ENCODE measurements at places on chromosomes 7 and 10.

DNA sequence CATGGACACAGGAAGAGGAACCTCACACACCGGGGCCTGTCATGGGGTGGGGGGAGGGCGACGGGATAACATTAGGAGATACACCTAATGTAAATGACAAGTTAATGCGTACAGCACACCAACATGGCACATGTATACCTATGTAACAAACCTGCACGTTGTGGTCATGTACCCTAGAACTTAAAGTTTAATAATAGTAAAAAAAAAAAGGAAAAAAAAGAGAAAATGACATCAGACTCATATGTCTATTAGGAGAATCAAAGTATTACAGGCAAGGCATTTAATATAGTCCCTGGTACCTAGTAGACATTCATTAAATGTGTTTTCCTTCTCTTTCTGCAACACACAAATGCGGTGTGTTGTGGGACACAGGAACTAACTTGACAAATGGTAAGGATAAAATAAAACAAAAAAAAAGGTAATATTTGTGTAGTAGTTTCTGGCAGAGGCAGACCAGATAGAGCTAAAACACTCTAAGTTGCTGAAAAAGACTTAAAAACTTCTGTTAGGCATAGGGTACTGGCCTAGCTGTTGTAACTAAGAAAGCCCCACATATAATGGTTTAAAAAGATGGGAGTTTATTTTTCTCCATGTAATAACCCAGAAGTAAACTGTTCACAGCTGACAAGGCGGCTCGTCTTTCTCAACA, 68.8 kb downstream of the NAMPT start:
- DNase-seq = no peak
- H3K36me3 ChIP-seq = no peaks in the 10 kb centered on the region
- H3K27me3 ChIP-seq = peaks cover 49% of the 10 kb centered on the region
- H3K4me1 ChIP-seq = no peaks in the 10 kb centered on the region
- no peak overlapping the region for H3K27ac ChIP-seq
- H3K4me3 ChIP-seq = no peak overlapping the region

GRCh38 chr7:28711114-28711513, 247.0 kb downstream of the TRIL start:
- no peaks in the 10 kb centered on the region for H3K36me3 ChIP-seq
- H3K27ac ChIP-seq = no peak overlapping the region
- DNase-seq = no peak
- H3K27me3 ChIP-seq = peaks cover 15% of the 10 kb centered on the region
- no peaks in the 10 kb centered on the region for H3K4me1 ChIP-seq
- no peak overlapping the region for H3K4me3 ChIP-seq

DNA sequence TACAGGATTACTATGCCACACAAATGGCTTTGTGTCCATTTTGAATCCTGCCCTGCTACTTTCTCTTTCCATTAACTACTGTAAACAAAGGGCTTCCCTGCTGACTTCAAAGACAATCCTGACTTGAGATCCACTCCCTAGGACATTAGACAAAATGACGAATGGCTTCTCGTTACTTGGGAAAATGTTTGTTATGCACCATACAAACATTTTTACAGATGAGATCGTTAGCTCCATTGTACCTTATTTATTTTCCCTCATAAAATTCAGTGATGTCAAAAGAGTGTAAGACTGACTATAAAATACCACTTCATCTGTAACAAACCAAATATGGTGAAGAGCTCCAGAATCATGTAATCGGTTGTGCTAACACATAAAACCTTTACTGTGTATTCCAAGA, 121.8 kb downstream of the CD36 start:
- no peaks in the 10 kb centered on the region for H3K4me1 ChIP-seq
- H3K27ac ChIP-seq = no peak overlapping the region
- no peaks in the 10 kb centered on the region for H3K27me3 ChIP-seq

DNA sequence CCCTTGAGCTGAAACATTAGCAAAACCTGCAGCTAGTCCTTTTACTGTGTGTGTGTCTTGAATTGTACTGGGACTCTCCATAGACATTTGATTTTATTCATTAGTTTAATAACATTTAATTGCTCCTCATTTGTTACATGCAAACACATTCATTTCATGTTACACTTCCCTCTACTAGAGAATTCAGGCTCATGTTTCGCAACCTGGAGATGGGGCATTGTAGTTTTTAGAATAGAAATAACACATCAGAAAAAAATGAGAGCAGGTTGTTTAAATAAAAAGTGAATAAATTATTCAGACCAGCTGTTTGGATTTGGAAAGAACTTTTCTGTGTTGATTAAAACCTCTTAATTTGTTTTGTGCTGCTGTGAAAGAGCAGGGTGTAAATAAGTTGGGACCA, 243.9 kb downstream of the ETV1 start:
- no peaks in the 10 kb centered on the region for H3K4me1 ChIP-seq
- H3K27me3 ChIP-seq = no peaks in the 10 kb centered on the region
- H3K4me3 ChIP-seq = no peak overlapping the region
- no peak overlapping the region for H3K27ac ChIP-seq
- DNase-seq = no peak

- no peak overlapping the region for H3K4me3 ChIP-seq
- H3K4me1 ChIP-seq = no peaks in the 10 kb centered on the region
- no peak for DNase-seq
- H3K27me3 ChIP-seq = peaks cover 4% of the 10 kb centered on the region
These were observed 22.0 kb upstream of the CTTNBP2 start for GRCh38 chr7:117895276-117895675.

- no peak overlapping the region for H3K27ac ChIP-seq
- DNase-seq = no peak
- no peaks in the 10 kb centered on the region for H3K36me3 ChIP-seq
- H3K27me3 ChIP-seq = no peaks in the 10 kb centered on the region
These were observed 201.4 kb upstream of the NPVF start for GRCh38 chr7:25429731-25430130.

- no peak for DNase-seq
- H3K36me3 ChIP-seq = no peaks in the 10 kb centered on the region
- no peaks in the 10 kb centered on the region for H3K4me1 ChIP-seq
- peaks cover 7% of the 10 kb centered on the region for H3K27me3 ChIP-seq
- no peak overlapping the region for H3K27ac ChIP-seq
These were observed 209.8 kb downstream of the TRIL start for GRCh38 chr7:28748346-28748745.

- H3K4me1 ChIP-seq = no peaks in the 10 kb centered on the region
- no peak for DNase-seq
- H3K4me3 ChIP-seq = no peak overlapping the region
- no peaks in the 10 kb centered on the region for H3K36me3 ChIP-seq
These were observed 82.0 kb upstream of the PDZD8 start for GRCh38 chr10:117457071-117457810.

GRCh38 chr7:91069146-91069545, 195.1 kb upstream of the FZD1 start:
- no peak overlapping the region for H3K4me3 ChIP-seq
- H3K27me3 ChIP-seq = no peaks in the 10 kb centered on the region
- DNase-seq = no peak
- H3K27ac ChIP-seq = no peak overlapping the region
- H3K4me1 ChIP-seq = no peaks in the 10 kb centered on the region

DNA sequence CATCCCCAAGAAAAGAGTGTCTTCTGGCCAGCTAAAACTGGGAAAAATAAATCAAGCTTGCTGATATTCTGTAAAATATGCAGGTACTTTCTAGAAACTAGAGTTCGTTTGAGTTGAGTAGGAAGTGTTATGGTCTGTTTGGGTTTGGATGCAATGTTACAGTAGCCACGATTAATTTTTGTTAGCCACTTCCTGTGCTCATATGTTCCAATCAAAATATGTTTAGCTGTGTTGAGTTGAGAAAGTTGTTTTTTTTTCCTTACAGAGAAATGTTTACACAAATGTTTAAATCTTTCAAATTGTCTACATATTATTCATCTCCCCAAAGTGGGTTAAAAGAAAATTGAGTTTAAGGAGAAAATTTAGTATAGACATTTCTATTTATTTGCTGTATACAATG, 11.3 kb upstream of the LAMB1 start:
- H3K27me3 ChIP-seq = peaks cover 30% of the 10 kb centered on the region
- DNase-seq = no peak
- no peaks in the 10 kb centered on the region for H3K36me3 ChIP-seq
- H3K4me3 ChIP-seq = no peak overlapping the region
- peaks cover 7% of the 10 kb centered on the region for H3K4me1 ChIP-seq

GRCh38 chr10:120823266-120823665, 27.9 kb upstream of the WDR11 start:
- DNase-seq = no peak
- H3K4me1 ChIP-seq = no peaks in the 10 kb centered on the region
- no peaks in the 10 kb centered on the region for H3K36me3 ChIP-seq
- H3K27me3 ChIP-seq = peaks cover 18% of the 10 kb centered on the region
- H3K27ac ChIP-seq = no peak overlapping the region

DNA sequence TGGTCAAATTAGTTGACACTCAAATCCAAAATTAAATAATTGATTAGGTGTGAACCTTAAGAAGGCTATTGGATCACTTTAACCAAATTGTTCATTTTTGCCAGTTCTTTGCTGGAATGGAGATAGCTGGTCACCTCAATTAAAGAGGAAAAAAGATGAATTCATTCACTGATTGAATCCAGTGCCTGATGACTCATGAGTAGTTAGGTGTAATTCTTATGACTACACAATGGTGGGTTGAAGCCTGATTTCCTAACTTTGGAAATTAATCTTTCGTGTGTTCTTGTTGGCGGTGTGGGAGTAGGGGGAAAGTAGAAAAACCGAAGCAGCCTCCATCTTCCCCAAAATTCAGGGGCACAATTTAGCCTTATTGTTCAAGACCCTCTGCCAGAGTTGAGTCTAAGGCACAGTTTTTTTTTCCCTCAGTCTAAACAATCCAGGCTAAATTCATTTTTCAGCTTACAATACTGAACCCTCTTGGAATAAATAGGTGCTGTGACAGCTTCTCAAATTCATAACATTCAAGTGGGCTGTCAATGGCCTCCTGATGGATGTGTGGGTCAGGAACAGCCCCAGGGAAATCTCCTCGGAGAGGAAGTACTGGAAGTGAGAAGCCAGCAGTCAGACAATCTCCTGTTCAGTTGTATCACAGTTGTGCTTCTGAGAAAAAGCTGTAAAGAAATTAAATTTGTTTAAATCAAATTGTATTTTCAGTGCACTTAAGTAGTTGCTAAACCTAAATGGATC, 356.6 kb downstream of the BBS9 start:
- no peak overlapping the region for H3K4me3 ChIP-seq
- no peaks in the 10 kb centered on the region for H3K36me3 ChIP-seq
- no peak for DNase-seq
- no peaks in the 10 kb centered on the region for H3K27me3 ChIP-seq

DNA sequence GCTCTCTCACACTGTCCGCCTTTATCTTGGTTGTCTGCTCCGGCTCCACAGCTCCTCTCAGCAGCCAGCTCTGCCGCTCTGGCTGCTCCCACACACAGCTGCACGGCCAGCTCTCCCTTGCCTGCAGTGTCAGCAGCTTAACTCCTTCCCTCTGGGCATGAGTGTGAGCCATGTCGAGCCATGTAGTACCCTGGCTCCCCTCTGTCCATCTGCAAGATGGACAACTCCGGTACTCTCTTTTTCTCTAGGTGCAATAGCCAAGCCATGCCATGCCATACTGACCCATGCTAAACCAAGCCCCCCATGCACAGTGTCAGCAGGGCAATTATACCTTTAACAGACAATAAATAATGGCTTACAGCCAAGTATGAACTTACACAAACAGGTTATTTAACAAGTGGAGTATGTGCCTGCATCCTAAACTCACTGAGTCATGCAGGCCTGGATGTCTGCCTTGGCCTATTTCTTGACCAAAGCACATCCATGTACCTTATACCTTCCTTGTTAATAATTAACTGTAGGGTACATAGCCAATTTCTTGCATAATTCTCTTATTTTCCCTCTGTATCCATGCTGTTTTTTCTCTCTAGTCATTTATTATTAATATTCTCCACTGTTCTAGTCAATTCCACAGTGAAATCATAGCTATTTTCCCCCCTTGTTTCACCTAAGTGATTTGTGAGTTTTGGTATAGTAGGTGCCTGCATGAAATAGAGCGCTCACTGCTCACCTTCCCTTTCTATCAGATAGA, 170.9 kb downstream of the CDK14 start:
- no peak overlapping the region for H3K27ac ChIP-seq
- H3K36me3 ChIP-seq = no peaks in the 10 kb centered on the region
- no peaks in the 10 kb centered on the region for H3K4me1 ChIP-seq
- DNase-seq = no peak

DNA sequence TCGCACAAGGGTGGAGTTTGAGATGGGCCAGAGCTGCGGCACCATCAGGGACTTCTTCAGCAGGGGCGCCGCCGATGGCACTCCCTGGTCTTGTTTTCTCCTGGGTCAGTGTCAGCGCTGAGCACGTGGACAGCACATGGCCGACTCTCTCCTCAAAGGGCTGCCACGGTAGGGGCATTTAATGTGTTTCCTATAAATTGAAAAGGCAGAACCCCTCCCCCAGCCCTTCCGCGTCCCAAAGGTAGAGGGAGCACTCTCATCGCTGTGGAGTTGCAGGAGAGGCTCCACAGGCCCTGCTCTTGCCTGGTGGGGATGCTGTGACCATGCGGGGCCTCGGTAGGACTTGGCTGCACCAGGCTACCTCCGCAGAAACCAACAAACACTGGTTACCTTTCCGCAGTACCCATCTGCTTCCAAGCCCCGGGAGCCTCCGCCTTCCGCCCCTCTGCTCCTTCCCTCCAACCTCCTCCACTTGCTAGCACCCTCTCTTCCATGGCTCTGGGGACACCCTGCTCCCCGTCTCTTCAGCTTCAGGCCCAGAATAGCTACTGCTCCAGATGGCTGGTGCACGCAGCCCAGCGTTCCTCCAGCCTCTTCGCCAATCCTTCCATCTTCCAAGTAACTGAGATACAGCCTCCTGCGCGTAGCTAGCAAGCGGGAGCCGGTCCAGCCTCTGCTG, 166.3 kb upstream of the ADCY1 start:
- DNase-seq = no peak
- peaks cover 41% of the 10 kb centered on the region for H3K27me3 ChIP-seq
- H3K4me1 ChIP-seq = peaks cover 9% of the 10 kb centered on the region
- no peak overlapping the region for H3K4me3 ChIP-seq

- no peak for DNase-seq
- H3K36me3 ChIP-seq = no peaks in the 10 kb centered on the region
- no peaks in the 10 kb centered on the region for H3K27me3 ChIP-seq
- H3K27ac ChIP-seq = no peak overlapping the region
- H3K4me3 ChIP-seq = no peak overlapping the region
These were observed 56.7 kb downstream of the CHST15 start for GRCh38 chr10:124036746-124037145.

- H3K27ac ChIP-seq = no peak overlapping the region
- H3K36me3 ChIP-seq = peaks cover 8% of the 10 kb centered on the region
- H3K4me3 ChIP-seq = no peak overlapping the region
These were observed 375.6 kb downstream of the SFMBT2 start for GRCh38 chr10:7035126-7035761.

- no peaks in the 10 kb centered on the region for H3K4me1 ChIP-seq
- no peak overlapping the region for H3K27ac ChIP-seq
- no peaks in the 10 kb centered on the region for H3K27me3 ChIP-seq
These were observed 66.2 kb downstream of the SORCS1 start for GRCh38 chr10:107098326-107098725.

DNA sequence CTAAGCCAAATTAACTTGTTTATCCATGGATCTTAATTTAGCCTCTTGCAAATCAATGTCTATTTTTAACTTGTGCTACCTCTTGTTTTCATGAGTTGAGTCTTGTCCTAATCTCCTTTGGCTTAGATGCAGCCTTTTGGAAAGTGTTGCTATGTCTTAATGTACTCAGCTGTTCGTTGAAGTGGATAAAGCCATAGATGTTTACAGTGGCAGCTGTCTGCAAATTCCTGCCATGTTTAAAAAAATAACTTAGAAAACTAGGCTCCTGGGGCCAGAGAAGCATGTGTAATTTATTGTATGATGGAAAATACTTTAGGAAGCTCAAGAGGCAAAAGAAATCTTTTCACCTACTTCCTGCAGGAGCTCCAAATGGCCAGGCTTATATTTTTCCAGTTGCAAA, 253.1 kb upstream of the RHOBTB1 start:
- H3K27me3 ChIP-seq = no peaks in the 10 kb centered on the region
- DNase-seq = no peak
- no peaks in the 10 kb centered on the region for H3K4me1 ChIP-seq
